IMR-90 (cell line): ENCODE measurements at places on chromosomes 7 and 10. TPM values are rescaled to one million over a fixed set of nuclear protein-coding genes. Genes with fewer than 3 reads are reported as not detected.
A peak's percentile ranks its signal among the peaks of the same experiment; 100 is the strongest.

Gene C10orf67
- total RNA-seq: 0.18 and 0.28 TPM in 2 replicates

Gene HACD1
- 10.0 and 23.6 TPM in 2 replicates for total RNA-seq

DNA sequence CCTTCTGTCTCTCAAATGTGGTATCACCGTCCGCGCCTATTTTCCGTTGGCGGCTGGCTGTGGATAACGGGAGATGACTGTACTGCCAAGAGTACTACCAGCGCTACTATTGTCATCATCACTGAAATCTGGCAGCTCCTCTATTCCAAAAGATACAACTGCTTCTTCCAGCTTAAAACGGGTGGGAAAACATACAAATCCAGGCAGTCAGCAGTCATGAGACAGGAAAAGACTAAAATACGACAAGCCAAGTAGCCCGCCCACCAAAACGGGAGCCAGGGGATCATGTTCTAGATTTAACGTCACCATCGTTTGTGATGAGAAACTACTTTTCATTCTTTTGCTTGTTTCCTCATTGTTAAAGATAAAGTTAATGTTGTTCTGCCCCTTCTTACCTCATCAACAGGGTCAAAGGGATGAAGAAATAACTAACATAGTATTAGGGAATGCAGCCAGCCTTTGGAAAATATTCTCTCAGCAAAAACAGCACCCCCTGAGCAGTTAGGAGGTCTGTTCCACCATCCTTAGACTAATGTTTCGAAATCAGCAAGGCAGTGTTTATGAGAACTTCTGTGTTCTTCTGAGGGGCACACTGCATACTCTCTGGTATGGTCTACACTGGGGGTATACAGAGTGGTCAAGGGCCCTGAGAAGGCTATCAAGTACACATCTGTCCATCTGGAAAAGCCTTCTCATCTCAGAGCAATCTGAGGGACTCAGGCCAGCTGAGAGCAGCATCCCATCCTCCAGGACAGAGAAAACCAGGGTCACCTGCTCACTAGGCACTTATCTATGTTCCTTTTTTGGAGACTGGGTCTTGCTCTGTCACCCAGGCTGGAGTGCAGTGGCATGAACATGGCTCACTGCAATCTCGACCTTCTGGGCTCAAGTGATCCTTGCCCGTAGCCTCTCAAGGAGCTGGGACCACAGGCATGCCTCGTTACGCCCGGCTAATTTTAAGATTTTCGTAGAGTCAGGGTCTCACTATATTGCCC lies 47.5 kb downstream of the GNA12 start:
- peak; percentile 94 for DNase-seq

DNA sequence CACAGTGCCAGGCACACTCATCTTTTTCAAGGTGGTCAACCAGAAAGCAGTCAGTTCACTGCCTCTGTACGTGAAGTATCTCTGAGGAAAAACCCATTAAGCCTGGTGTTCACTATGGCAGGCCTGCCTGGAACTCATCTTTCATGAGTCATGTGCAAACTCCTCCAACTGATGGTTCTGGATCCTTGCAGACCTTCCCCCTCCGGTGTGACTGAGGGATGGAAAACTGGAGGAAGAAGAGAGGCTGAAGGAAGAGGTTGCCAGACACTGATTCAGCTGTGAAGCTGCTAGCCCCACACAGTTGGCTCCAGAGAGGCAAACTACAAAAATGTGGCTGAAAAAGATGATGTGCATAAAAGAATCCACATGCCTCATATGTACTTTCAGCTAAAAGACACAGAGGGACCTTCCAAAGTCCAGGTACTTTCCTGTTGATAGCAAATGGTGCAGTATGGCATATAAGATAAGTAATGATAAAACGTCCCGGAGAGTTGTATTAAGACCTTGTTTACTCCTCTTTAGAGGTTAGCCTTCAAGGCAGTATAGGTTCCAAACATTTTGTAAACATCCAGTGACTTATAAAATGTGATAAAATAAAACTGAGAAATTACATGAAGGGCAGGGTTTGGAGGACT lies 2.7 kb downstream of the CYP3A5 start:
- no peak for DNase-seq

Gene GATA3
- total RNA-seq: under 0.01 TPM in 1 of 2 replicates, not detected in the other

DNA sequence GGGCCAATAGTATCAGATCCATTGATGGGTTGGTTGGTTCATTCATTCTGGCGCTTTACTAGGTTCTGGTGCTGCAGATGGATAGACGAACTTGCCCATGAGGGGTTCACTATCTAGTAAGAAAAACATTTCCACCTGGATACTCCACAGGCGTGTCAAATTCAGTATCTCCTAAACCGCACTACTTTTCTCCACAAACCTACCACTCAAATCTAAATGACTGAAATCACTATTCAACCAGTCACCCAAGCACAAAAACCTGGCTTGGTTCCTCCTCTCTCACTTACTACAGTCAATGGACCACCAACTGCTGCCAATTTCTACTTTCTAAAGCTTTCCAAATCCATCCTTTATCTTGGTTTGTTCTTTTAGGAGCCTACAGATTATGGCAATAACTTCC lies 572 bp downstream of the AGK start:
- DNase-seq: no peak

DNA sequence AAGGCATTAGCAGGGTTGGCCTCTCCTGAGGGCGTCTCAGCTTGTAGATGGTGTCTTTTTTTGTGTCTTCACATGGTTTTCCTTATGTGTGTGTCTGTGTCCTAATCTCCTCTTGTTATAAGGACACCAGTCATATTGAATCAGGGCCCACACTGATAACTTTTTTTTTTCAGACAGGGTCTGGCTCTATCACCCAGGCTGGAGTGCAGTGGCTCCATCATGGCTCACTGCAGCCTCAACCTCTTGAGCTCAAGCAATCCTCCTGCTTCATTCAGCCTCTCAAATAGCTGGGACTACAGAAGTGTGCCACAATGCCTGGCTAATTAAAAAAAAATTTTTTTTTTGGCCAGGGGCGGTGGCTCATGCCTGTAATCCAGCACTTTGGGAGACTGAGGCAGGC lies 41.3 kb upstream of the KMT2C start:
- no peak for DNase-seq

DNA sequence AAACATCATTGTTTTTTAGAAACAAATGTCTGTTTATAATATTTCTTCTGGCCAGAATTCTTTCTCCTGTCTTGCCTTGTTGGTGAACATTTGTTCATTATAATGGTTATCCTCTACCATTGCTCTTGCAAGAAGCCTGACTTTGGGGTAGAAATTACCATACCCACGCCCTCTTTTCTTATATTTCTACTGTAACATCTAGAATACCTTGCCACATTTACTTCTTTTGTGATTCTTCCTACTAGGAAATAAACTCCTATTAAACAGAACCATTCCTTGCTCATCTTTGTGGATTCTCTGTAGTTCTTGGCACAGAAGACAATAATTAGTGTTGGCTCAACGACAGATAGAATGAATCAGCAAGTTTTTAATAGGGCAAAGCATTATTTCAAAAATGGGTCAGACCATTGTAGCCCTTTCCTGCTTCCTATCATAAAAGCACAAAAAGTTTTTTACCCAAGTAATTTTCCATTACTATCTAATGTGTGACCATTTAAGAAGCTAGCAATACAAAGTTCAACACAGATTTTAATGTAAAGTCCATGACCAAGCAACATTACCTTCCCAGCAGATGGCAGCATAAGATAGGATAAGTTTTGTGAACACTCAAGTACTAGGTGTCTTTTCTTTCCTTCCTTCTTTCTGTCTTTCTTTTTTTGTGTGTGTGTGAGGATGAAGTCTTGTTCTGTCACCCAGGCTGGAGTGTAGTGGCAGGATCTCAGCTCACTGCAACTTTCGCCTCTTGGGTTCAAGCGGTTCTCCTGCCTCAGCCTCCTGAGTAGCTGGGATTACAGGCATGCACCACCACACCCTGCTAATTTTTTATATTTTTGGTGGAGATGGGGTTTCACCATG lies 270.4 kb downstream of the HGF start:
- DNase-seq: peak; percentile 89

- DNase-seq: no peak
Observed at GRCh38 chr10:122120008-122120744, 131.2 kb downstream of the TACC2 start.

GRCh38 chr10:12340937-12341336 lies 8.4 kb upstream of the CAMK1D start:
- no peak for DNase-seq

DNA sequence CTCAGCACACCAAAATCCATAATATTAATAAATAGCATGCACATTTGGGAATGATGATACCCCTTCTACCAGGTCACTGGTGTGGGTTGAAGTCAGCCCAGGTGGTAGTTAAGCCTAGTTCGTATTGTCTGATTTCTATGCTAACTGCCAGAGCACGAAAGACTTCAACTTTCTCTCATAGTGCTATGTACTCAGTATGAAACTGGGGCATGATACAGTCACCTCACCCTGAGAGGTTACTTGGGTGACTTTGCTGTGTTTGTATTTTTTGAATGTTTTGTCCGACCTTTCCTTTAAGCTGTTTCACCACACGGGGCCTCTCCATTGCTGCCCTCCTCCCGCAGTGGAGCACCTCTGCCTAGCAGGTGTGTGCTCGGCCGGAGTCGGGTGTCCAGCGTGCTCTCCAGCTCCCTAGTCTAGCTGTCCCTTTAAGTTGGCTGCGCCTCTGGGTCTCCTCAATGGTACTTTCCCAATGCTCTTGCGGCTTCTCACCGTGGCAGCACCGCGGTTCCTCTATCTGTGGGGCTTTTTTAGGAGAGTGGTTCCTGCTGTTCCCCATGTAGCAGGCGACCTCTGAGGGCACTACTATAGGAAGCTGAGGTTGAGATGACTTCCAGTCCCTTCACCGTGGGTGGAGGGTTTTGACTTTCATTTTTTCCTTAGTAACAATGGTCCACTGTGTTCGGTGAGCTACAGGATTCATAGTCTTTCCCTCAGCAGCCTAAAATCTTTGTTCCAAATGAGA lies 524.0 kb upstream of the PFKP start:
- DNase-seq: no peak

Gene PNLIPRP1
- not detected in 2 replicates for total RNA-seq

Gene SVIL
- 11.5 and 13.6 TPM in 2 replicates for total RNA-seq

DNA sequence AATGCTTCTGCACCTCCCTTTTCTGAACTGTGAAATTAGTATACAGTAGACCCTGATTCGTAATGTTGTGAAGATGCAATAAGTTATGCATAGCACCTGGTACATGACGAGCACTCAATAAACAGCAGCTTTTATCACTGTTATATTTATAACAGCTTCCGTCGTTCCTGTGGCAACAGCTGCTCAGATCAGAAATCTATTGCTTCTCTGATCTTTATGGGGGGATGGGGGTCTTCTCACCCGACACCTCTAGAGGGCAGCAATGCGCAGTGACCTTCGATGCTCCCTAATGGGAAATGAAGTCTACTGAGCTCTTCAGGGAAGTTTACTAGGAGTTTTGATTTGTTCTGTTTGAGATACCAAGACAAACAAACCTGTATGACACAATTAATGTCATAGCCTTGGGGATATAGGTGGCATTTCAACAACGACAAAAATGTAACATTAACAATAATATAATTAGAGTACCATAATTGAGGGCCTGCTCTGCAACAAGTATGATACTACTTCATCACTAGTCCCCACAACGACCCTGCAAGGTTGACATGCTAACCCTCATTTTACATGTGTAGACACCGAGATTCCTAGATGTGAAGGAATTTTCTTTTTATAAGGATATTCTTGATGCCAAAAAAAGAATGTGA lies 289.6 kb downstream of the SFMBT2 start:
- DNase-seq: peak; percentile 10

GRCh38 chr10:96259150-96259549 lies 12.2 kb downstream of the BLNK start:
- no peak for DNase-seq

Gene SEMA3C
- 97.1 and 116 TPM in 2 replicates for total RNA-seq

Gene FBXL13
- total RNA-seq: 0.36 and 0.83 TPM in 2 replicates
